ENCODE measurements at places on chromosomes 12 and 14.
A peak's percentile ranks its signal among the peaks of the same experiment; 100 is the strongest.

- peak; percentile 23 for DNase-seq
Measured at GRCh38 chr12:100229036-100229635, 28.5 kb downstream of the ACTR6 start.

GRCh38 chr12:105352052-105352451 is 21.6 kb downstream of the C12orf75 start:
- no peak for DNase-seq

- DNase-seq: peak; percentile 41
Measured at GRCh38 chr14:83870546-83871270, 1659.2 kb upstream of the FLRT2 start.

DNA sequence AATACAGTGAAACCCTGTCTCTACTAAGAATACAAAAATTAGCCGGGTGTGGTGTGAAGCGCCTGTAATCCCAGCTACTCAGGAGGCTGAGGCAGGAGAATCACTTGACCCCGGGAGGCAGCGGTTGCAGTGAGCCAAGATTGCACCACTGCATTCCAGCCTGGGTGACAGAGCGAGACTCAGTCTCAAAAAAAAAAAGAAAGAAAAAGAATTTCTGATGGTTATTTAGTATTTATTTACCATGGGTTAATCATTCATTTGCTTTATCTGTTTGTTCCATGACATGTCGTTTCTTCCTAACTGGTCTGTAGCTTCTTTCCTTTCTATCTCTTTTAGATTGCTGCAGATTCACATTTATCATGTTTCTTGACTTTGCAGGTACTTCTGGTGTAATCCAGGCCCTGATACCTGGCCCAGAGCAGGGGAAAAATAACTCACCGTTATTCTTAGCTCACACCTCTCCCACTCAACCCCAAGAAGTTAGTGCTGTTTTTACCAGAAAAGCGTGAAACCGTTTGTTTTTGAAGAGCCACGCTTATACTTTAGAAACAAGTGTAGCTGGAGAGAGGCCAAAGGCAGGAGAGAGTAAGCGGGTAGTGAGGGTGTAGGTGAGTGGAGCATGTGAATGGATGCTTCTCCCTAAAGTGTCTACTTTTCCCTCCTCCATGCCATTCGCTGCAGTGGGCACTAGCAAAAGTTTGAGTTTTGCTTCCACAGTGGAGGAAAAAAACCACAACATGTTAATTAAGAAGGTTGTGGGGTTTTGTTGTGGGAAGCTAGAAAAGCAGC is 45.4 kb downstream of the SRGAP1 start:
- no peak for DNase-seq

DNA sequence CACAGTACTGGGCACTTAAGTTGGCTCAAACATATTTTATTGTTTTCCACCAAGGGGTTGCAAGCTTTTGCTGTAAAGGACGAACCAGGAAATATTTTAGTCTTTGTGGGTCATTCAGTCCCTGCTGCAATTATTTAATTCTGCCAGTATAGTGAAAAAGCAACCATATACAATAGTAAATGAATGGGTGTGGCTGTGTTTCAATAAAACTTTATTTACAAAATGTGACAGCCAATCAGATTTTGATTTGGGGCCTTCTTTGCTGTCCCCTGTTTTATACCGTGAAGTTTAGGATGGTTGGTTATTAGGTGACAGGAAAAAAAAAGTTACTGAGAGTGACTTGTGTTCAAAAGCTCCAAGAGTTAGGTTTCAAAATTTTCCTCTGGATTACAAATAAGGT is 956.4 kb downstream of the AACS start:
- DNase-seq: no peak

GRCh38 chr14:79596551-79596950 is 614.8 kb downstream of the DIO2 start:
- DNase-seq: no peak

- DNase-seq: no peak
Measured at GRCh38 chr12:124919521-124920352, 5.3 kb upstream of the UBC start.

- DNase-seq: no peak
Measured at GRCh38 chr12:58412461-58413060, 471.2 kb downstream of the ATP23 start.

- no peak for DNase-seq
Measured at GRCh38 chr14:99185436-99186068, 86.4 kb downstream of the BCL11B start.

GRCh38 chr14:28653521-28653920 is 113.1 kb upstream of the FOXG1 start:
- DNase-seq: no peak

- no peak for DNase-seq
Measured at GRCh38 chr12:52356762-52357580, 10.3 kb downstream of the KRT85 start.

- DNase-seq: peak; percentile 33
Measured at GRCh38 chr12:42590330-42590934, 886 bp upstream of the PRICKLE1 start.

GRCh38 chr12:2583091-2583497 is 211.7 kb upstream of the FKBP4 start:
- DNase-seq: no peak

DNA sequence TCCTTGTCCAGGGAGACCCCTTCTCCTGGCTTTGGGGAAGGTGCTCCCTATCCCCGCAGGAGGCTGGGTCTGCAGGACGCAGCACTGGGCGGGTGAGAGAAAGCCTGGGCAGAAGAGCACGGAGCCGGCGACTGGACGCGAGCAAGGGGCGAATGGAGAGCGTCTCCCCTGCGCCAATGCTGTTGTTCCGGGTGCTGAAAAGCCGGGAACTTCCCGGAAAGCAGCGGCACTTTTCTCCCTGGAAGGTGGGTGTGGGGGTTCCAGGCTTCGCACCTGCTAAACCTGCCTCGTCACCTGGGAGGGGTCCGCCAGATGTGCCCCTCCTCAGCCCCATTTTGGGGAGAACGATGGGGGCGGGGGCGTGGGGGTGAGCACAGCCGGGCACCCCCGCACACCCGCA is 417.1 kb upstream of the TMTC1 start:
- DNase-seq: no peak
